ENCODE measurements at places on chromosomes 6 and 20.

GRCh38 chr6:75748003-75748742, 866 bp upstream of the MYO6 start:
- DNase-seq: no peak

GRCh38 chr6:157542414-157543160, 161.6 kb downstream of the ZDHHC14 start:
- no peak for DNase-seq

DNA sequence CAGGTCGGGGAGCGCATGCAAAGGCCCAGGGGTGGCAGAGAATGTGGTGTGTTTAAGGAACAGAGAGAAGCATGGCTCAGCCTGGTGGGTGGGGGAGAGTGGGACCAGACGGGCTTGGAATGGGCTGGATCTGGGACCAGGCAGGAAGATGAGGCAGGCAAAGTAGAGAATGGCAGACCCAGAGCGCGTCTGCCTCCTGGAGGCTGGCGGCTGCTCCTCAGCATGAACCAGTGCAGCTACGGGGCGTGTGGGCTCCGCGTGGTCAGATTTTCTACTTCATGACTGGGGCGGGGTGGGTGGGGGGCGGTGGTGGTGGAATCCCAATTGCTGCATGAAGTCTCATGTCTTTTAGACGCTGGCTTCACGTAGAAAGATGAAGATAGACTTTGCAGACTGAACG, 135.6 kb downstream of the TFAP2C start:
- DNase-seq: no peak

DNA sequence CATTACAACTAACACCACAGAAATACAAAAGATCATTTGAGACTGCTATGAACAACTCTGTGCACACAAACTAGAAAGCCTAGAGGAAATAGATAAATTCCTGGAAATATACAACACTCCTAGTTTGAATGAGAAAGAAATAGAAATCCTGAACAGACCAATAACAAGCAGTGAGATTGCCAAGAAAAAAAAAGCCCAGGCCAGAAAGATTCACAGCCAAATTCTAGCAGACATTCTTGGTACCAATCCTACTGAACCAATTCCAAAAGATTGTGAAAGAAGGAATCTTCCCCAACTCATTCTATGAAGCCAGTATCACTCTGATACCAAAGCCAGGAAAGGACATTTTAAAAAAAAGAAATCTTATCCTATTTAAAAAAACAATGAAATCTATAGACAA, 7.0 kb upstream of the CDK19 start:
- no peak for DNase-seq

- no peak for DNase-seq
Observed at GRCh38 chr6:22821664-22822320, 252.4 kb downstream of the HDGFL1 start.

DNA sequence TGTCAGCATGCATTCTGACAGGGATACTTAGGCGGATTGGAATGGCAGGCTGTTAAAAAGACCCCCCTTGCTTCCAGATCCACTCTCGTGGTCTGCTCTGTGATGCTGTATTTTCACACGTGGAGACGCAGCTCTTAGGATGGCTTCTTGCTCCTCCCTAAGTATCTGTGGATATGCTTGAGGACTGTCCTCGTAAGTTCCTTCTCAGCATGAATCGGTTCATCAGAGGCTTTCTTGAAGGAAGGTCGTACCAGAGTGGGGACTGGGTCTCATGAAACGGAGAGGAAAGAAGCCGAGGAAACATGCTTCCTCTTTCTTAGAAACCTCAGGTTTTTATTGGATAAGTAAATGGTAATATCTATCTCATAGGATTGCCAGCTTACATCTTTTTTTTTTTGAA, 220.4 kb downstream of the FARS2 start:
- DNase-seq: no peak

DNA sequence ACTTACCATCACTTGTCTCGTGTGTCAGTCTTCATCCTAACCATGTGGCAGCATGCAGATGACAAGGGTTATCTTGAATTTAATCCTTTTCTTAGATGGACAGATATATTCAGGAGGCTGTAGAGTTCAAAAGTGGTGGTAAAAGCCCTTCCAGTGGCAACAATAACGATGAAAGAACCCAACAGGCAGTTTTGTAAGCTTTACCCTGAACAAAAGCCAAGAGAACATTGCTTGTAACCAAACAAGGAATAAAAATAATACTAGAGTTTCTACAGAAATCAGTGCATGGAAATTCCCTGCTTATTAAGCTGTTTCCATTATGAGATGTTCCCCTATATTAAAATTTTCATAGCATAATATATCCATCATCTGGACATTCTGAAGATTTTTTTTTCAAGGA, 69.7 kb downstream of the PDE7B start:
- no peak for DNase-seq

- no peak for DNase-seq
Observed at GRCh38 chr6:77678048-77678447, 25.2 kb downstream of the MEI4 start.

DNA sequence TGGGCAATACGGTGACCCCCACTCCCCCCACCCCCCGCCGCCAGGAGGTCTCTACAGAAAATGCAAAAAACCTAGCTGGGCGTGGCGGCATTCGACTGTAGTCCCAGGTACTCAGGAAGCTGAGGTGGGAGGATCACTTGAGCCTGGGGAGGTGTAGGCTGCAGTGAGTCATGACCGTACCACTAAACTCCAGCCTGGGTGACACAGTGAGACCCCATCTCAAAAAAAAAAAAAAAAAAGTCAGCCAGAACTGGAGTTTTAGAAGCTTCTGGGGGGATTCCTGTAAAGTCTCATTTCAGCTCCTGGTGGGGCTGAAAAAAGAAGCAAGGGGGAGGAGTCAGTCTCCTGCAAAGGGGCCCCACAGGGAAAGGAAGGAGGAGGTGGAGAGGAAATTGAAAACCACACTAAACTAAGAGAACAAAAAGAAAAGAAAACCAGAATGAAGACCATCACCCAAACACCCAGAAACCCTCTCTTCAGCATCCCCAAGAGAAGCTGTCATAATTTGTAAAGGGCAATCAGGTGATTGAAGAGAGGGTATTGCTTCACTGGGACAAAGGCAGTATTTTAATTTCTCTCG, 50.4 kb downstream of the NOL4L start:
- DNase-seq: no peak

DNA sequence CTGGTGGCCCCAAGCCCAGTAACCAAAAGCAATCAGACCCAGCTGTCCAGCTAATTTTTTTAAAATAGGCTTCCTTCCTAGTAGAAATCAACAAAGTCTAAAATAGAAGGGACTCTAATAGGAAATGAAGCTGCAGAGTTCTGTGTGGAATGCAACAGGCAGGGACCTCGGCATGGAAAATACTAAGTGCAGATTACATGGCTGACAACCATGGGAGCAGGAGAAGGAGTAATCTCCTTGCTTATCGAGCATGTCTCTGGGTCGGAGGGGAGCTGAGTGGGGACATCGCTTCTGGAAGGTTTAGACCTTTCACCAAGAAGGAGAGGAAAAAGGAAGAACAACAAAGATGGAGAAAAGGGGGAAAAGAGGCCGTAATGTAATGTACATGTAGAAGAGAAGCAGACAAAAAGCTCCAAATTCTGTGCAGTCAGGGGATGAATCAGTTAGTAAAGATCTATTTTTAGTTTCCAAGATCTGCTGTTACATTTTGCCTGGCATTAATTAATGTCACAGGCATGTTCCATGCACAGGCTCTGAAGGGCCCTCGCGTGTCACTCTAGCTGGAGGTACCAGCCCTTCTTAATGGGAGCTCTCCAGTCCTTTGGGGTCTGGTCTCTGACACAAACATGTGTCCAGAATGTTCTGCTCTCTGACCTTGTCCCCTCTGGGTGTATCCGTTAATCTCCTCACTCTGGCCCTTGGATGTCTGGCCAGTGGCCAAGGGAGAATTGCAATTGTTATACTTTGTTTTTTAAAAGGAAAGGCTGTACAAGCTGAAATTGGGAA, 16.6 kb upstream of the ZNF831 start:
- DNase-seq: no peak

DNA sequence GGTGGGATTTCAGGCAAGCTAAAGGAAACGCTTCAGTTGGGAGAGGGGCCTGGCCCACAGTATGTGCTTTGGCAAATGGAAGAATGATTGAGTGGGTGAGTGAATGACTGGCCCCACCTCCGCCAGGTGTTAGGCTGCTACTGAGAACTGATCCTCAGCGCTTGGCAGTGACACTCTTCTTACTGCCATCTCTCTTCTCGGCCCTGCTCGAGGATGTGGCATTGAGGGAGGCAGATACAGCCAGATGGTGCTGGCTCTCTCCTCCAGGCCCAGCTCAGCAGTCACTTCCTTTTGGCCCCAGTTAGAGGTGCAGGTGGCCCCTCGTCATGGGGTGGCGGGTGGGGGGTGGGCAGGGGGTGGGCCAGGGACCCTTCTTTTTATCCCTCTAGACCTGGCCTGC, 38.9 kb upstream of the KCNK5 start:
- DNase-seq: no peak

DNA sequence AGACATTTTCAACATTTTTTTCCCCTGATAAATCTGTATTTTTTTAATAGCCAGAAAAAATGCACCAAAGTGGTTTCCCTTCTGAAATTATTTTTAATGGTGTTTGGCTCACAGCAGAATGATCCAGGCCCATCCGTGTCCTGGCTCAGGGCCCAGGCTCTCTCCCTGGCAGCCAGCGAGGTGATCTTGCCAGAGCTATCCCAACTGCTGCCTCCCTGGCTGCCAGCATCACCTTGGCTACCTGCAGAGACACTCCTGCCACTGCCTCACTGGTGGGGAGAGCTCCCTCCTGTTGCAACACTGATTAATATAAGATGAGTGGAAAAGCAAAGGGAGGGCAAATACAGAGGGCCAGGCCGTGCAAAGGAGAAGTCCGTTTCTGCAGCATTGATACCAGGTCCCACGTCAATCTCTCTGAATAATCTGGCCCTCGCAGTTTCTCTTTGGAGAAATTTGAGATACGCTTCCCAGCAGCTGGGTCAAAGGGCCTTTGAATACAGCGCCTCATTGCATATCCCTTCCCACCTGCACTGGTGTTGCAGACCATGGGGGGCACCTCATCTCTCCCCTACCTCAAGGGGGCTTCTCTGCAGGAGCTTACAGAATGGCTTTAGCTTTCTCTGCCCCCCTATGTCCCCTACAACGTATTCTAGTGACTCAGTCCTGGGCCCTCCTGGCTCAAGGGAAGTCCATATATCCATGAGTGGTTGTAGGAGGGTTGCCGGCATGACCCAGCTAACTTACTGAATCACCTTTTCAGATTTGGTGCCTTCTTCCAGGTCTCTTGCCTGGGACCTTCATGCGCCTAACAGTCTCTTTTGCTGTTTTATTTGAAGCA, 12.8 kb upstream of the DSTN start:
- no peak for DNase-seq

- no peak for DNase-seq
Observed at GRCh38 chr6:71408787-71409723, 120.4 kb downstream of the OGFRL1 start.

GRCh38 chr6:35148167-35148741, 7.1 kb upstream of the TCP11 start:
- no peak for DNase-seq
